ENCODE measurements at places on chromosomes 3 and 15.

DNA sequence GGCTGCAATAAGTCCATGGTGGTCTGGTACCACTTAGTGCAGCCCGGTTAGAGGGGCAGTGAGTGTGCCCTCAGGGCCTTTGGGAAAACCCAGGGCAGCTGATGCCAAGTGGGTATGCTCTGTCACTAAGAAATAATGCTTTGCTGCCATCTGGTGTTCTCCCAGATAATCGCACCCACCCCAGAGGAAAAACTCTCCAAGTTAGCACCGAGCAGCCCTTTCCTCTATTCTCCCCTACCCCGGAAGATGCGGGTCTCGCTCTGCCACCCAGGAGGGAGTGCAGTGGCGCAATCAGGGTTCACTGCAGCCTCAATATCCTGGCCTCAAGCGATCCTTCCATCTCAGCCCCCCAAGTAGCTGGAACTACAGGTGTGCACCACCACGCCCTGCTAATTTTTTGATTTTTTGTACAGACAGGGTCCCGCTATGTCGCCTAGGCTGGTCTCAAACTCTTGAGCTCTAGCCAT, 21.3 kb upstream of the DAPK2 start:
- DNase-seq, result peak; percentile 48

- no peak for DNase-seq
Observed at GRCh38 chr3:176974279-176974678, 223.0 kb downstream of the TBL1XR1 start.

- no peak for DNase-seq
Observed at GRCh38 chr15:29695489-29696167, 126.6 kb downstream of the TJP1 start.

- no peak for DNase-seq
Observed at GRCh38 chr3:190514413-190515153, 698 bp downstream of the IL1RAP start.

- no peak for DNase-seq
Observed at GRCh38 chr3:146653978-146654377, 48.8 kb upstream of the PLSCR5 start.

GRCh38 chr3:46979958-46980497, 562 bp downstream of the NBEAL2 start:
- DNase-seq, result no peak

GRCh38 chr3:29281344-29282241, 722 bp downstream of the RBMS3 start:
- DNase-seq, result no peak

- no peak for DNase-seq
Observed at GRCh38 chr3:192917028-192917403, 640 bp downstream of the MB21D2 start.

- no peak for DNase-seq
Observed at GRCh38 chr3:127690823-127691452, 18.2 kb downstream of the ABTB1 start.

GRCh38 chr3:171348121-171348520, 112.1 kb downstream of the TNIK start:
- DNase-seq, result no peak

DNA sequence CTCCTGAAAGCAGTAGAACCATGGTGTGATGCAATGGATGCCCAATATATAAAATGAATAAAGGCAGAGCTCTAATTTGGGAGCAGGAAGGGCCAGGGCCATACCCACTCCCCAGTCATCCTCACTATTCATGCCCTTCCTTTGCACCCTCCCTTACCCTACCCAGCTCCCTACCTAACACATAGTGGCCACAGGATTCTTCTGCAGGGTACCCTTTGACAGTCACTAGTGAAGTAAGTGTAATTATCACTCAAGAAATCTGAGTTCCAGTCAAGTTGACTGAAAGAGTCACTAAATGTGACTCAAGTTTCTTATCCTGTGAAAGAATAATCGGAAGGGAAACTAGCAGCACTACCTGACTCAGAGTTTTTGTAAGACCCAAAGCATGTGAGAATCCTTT, 69.2 kb downstream of the RASA2 start:
- DNase-seq, result peak; percentile 18

- no peak for DNase-seq
Observed at GRCh38 chr15:61092361-61093157, 136.5 kb downstream of the RORA start.

DNA sequence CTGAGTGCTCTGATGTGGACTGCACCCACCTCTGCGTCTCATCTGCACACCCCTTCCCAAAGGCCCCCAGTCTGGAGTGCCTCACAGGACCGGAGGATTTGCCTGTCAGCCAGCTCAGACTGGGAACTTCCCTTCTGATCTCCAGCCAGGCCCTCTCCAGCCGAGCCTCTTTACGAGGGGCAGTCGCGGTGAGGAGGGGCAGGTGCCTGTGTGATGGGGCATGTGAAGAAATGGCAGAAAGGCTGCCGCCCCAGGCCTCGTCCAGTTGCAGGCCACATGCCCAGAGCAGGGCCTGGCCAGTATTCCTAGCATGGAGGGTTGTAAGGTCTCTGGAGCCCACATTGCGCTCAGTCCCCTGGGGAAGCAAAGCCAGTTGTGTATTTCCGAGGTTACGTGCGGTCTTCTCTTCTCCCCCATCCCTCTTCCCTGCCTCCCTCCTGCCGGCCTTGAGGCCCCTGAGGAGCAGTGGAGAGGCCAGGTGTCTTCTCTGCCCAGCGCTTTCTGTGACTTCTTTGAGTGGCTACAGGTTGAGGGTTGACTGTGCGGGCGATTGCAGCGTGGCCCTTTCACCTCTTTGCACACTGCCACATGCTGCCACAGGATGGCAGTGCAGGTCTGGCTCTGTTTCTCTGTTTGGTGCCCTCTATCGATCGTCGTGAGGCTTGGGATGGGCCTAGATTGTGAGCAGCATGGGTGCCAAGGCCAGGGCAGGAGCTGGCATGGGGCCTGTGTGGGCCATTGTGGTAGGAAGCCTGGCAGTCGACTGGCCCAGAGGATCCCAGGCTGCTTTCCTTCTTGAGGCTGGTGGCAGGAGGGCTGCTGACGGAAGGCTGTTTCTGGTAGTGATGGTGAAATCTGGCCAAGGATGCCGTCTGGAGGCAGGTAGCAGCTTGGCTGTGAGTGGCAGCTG, 5.3 kb downstream of the CLK3 start:
- DNase-seq, result peak; percentile 64

DNA sequence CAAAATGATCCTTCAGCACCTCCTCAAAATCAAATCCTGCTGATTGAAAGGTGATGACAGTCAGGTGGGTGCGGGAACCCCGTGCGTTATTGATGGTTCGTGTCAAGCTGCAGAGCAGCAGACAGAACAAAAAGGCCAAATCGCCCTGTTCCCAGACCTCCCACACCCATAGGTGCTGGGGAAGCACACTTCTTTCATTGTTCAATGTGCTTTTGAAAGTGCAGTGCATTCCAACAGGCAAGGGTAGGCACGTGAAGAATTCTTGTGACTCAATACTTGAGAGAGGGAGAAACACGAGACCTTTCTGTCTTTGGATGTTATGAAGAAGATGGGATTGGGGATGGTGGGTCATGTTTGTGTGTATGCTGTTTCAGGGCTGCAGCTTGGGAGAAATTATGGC, 514.0 kb downstream of the MCTP2 start:
- DNase-seq, result no peak

- DNase-seq, result no peak
Observed at GRCh38 chr3:185225523-185225922, 28.3 kb downstream of the EHHADH start.

GRCh38 chr15:70505936-70506912, 257.1 kb downstream of the UACA start:
- no peak for DNase-seq
